Stimulated activated CD4-positive, alpha-beta T cell treated with anti-CD3 and anti-CD28 coated beads, Interleukin-4, amount 100 ng/mL, for 4 hours (primary cell): ENCODE measurements at places on chromosomes 7 and 10.

- DNase-seq = no peak
These were observed 63.4 kb downstream of the HPSE2 start for GRCh38 chr10:99172128-99172738.

- no peak for DNase-seq
These were observed 969.5 kb upstream of the ZNF722 start for GRCh38 chr7:63029207-63029522.

- DNase-seq = no peak
These were observed 1.8 kb downstream of the GDI2 start for GRCh38 chr10:5811387-5811821.

GRCh38 chr7:47901542-47901941, 46.7 kb downstream of the PKD1L1 start:
- no peak for DNase-seq

GRCh38 chr7:139595806-139596205, 72.3 kb downstream of the CLEC2L start:
- DNase-seq = no peak

DNA sequence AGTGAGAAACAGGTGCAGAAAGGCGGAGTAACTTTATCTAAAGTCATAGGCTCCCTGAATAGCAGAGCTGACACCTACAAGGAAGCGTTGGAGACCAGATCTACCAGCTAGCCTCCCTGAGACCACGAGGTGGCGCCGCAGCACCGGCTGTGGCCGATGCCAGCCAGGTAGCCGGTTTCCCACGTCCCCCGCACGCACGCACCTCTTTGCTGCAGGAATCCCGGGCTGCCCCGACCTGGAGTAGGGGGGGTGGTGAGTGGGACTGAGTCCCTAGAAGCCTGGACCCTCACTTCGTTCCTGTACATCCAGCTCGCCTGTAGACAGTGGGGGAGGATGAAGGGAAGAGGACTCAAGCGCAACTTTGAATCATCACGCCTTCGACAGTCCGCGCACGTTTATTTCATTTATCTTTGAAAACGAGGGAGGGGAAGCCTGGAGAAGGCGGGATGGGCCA, 3.7 kb downstream of the ELOVL3 start:
- DNase-seq = peak; percentile 86

DNA sequence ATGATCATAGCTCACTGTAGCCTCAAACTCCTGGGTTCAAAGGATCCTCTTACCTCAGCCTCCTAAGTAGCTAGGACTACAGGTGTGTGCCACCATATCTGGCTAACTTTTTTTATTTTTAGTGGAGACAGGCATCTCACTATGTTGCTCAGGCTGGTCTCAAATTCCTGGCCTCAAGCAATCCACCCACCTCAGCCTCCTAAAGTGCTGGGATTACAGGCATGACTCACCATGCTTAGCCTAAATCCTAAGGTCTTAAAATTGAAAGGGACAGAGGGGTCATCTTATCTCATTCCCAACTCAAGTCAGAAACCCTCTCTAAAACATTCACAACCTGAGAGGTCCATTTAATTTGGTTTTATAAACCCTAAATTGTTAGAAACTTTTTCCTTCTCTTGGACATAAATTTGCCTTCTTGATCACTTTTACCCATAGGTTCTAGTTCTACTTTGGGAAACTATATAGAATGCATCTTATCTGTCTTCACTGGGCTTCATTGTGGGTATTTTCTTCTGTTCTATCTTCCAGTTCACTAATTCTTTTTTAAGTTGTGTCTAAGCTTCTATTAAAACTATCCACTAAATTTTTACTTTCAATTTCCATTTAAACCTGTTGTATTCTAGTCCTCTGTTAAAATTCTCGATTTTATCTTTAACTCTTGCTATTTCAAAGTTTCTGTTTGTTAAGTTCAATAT, 183.4 kb upstream of the KAT6B start:
- no peak for DNase-seq

GRCh38 chr10:110898391-110898790, 20.6 kb downstream of the BBIP1 start:
- DNase-seq = no peak

DNA sequence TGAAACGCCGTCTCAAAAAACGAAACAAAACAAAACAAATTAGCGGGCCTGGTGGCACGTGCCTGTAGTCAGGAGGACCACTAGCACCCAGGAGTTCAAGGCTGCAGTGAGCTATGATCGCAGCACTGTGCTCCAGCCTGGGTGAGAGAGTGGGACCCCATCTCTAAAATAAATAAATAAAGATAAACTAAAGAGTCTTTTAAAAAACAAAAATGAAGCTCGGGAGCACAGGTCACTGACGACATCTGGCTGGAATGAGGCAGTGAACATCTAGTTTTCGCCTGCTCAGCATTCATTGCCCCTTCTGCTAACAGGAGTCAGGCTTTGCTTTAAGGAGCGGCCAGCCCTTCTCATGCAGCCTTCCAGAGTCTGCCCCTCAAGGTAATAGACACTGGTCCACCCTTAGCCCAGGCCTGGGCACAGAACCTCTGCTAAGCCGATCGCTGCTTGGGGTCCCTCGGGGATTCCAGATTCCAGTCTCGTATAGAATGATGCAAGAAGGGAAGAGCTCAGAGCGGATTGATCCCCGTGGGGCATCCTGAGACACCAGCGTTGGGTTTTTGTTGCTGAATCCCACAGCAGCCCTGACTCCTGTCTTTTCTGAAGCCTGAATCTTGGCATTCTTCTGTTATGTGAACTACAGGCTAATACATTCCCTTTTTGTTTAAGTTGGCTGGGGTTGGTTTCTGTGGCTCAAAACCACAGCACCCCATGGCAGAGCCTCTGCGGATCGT, 14.2 kb upstream of the FOXK1 start:
- DNase-seq = no peak

DNA sequence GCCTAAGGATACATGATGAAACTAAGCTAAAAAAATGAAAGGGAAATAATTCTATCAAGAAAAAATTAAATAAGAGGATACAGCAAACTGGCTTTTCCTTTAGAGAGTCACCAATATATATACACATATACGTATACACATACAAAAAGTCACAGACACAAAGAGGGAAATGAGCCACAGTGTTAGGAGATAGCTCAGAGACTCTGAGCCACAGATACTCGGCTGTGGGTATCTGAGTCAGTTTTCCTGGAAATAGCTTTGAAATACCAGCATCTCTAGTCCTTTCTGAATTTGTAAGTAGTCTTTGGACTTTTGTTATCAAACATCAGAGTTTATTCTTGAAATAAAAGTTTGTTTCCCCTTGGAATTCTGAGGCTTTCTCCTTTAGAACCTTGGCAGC, 111.8 kb downstream of the TBXAS1 start:
- no peak for DNase-seq

GRCh38 chr7:74625446-74625845, 32.1 kb upstream of the GTF2I start:
- DNase-seq = no peak

DNA sequence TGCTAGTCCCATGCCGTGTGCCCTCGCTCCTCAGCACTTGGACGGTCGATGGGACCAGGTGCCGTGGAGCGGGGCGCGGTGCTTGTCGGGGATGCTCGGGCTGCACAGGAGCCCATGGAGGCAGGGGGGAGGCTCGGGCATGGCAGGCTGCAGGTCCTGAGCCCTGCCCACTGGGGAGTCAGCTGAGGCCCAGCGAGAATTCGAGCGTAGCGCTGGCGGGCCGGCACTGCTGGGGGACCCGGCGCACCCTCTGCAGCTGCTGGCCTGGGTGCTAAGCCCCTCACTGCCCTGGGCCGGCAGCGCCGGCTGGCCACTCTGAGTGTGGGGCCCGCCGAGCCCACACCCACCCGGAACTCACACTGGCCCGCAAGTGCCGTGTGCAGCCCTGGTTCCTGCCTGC, 44.7 kb downstream of the ST7 start:
- no peak for DNase-seq

GRCh38 chr7:43849047-43849446, 20.3 kb downstream of the MRPS24 start:
- no peak for DNase-seq

GRCh38 chr10:31419394-31420063, 100.5 kb downstream of the ZEB1 start:
- no peak for DNase-seq

- DNase-seq = no peak
These were observed 4.3 kb downstream of the LRRC20 start for GRCh38 chr10:70378122-70378521.

GRCh38 chr10:92737484-92737883, 47.7 kb downstream of the HHEX start:
- no peak for DNase-seq

- no peak for DNase-seq
These were observed at the start of gene PNLIPRP1 for GRCh38 chr10:116590590-116591444. Gene PNLIPRP1, plus strand, starts transcription at chr10:116590959. Its CDS starts 171 bp downstream, at chr10:116591130.

GRCh38 chr10:35172574-35172973, 45.9 kb downstream of the CREM start:
- DNase-seq = no peak

DNA sequence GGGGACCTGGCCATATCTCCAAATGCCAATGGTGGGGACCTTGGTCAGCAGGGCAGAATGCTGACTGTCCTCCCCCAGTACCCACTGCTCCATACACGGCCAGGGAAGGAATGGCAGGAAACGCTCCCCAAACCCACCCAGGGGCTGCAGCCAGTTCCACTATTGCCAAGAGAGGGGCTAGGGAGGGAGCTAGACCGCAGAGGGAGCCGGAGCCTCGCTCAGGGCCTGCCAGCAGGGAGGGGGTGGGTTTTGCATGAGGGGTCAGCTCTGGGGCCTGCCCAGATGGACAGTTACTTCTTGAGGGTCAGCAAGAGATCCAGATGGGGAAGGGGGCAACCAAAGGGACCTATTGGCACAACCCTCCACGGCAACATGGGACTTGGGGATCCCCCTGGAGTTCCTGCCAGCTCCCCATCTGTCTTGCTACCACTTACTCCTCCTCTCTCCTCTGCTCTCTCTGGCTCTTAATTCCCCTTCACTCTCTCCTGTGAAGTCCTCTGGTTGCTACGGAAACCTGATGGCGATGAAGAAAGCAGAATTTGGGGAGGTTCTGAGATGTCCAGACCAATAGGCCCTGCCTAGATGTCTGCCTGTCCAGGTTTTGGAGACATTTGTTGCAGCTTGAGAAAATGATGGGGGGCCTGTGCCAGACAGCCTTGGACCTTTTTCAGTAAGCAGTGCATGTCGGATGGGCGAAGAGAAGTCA, 12.6 kb downstream of the FGF8 start:
- DNase-seq = no peak

- DNase-seq = no peak
These were observed 239.3 kb downstream of the AUTS2 start for GRCh38 chr7:69837387-69838068.

DNA sequence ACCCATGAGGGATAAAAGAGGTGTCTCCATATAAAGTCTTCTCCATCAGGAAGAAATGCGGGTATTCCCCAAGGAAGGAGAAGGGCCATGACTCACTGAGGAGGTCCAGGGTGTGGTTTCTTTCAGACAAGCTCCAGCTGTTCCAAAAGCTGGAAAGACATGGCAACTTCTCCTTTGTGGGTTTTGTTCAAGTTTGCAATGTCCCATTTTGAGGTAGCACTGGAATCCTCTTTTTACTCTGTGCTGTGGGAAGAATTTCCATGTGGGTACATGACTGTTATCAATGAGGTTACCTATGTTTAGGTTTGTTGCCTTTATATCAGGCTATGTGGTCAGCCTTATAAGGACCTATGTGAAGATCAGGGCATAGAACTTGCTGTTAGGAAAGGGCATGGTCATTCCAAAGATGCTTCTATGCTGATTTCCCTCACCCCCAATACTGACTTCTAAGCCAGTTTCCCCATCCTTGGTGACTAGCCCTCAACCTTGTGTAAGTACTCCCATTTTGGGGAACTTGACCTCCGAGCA, 697.5 kb downstream of the INHBA start:
- no peak for DNase-seq

GRCh38 chr10:92552310-92552709, 21.6 kb downstream of the IDE start:
- DNase-seq = no peak

- no peak for DNase-seq
These were observed 5.5 kb downstream of the NOD1 start for GRCh38 chr7:30472784-30473775.

GRCh38 chr7:143892527-143893300, 9.3 kb downstream of the TCAF1 start:
- DNase-seq = no peak

- DNase-seq = no peak
These were observed 10.5 kb downstream of the NOD1 start for GRCh38 chr7:30468041-30468440.

DNA sequence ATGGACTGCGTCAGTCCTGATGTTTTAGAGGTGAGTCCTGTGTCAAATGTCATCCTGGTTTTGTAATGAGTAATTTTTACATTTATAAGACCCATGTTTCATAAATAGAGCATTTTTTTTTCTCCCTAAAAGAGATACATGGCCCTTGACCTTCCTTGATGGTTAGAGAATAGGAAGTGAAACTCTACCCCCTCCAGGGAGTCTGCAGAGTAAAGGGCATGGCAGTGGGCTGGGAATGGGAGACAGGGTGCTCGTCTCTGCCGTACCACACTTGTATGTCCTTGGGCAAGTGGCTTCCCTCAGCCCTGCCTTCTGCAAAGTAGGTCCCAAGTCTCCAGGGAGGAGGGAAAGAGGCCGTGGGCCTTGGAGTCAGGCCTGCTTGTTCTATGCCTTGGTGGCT, 63.9 kb downstream of the WDFY4 start:
- no peak for DNase-seq

GRCh38 chr7:114088470-114088940, 169.7 kb upstream of the PPP1R3A start:
- no peak for DNase-seq

DNA sequence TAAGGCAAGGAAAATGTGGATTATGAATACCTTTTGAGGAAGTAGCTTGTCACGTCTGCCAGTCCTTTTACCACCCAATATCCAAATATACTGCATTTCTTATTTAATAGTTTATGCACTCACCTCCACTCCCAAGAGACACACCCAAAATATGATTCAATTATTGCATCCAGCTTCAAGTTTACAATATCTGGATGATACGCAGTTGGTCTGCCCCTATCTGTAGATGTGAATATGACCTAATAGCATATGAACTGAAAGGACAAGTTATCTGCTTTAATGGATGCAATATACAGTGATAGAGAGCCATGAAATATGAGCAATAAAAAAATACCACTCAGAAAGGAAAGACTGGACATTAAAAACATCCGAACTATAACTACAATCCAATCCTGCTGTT, 159.4 kb upstream of the MAGI2 start:
- no peak for DNase-seq

DNA sequence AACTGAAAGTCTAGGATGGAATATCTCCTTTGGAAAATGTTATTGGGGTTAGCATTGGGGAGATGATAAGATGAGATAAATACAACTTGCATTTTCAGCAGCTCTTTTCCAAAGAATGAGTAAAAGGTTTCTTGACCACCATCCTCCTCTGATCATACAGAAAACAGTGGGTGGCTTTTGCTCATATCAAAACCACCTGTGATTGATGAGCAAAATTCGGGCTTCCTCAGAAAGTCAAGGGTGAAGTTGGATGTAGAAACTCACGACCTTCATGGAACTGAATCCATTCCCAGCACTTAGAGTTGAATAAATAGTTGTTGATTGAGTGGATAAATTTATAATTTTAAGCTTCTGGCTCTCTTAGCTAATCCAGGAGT, 158.4 kb downstream of the DNAJB6 start:
- DNase-seq = no peak

- DNase-seq = no peak
These were observed 143.6 kb downstream of the LRRC4 start for GRCh38 chr7:127887631-127888030.
